ENCODE measurements at places on chromosomes 2 and 18.

GRCh38 chr2:200476836-200477235, 33.0 kb downstream of the KCTD18 start:
- no peak for DNase-seq

DNA sequence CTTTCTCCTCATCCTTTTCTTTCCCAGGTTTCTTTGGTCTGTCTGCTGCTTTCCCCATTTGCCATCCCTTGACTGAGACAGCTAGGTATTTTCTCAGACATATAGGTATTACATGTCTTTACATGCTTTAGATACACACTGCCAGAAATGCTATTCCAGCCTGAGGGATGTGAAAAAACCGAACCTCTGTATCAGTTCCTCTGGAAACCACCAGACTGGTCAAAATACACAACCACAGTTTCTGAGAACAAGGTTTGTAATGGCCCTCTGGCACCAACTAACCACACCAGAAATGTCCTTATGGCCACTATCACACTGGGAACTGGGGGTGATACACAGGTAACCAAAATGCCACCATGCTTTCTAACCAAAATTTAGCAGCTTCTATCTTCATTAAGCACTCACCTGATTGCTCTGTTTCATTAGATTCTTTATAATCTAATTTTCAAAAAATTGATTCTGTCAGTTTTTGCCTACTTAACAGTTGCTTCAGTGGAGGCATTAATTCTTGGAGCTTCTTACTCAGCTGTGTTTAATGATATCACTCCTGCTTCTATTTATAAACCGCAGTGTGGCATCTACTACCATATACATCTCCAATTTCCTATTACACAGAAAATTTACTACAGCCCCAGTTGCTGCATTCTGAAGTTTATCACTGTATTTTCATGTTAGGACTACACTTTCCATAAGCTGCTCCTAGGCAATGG, 243.5 kb downstream of the WDPCP start:
- no peak for DNase-seq

DNA sequence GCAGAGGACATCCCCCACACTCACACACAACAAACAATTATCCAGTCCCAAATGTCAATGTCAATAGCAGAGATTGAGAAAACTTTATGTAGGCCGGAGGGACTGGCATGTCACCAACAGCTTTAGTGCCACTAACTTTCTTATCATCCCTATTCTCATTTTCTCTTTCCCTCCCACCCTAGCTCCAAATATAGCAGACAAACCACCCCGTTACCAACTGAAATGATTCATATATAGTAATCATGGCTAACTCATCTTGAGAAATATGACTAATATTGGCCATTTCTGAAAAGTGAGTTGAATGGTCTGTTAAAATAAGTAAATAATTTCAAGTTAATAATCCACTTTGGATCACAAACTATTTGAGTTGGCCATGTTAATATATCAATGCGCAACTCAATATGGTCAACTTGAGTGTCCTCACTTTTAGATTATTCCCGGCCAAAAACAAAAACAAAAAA, 242.1 kb upstream of the RND3 start:
- DNase-seq, result no peak

DNA sequence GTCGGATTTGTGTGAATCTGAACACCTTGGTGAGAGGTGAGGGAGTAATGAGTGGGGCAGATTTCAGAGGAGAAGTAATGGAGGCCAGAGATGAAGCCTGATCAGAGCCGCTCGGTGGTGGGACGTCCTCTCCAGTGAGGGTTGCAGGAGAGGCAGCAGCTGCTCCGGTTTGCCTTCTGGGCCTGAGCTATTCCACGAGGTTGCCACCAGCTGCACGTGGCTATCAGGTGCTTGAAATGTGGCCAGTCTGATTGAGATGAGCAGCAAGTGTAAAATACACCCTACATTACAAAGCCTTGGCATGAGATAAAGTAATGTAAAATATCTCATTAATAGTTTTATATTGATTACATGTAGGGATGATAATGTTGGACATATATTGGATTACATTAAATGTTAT, 10.8 kb upstream of the EFHD1 start:
- DNase-seq, result no peak

GRCh38 chr2:135086222-135086621, 34.1 kb downstream of the RAB3GAP1 start:
- no peak for DNase-seq

DNA sequence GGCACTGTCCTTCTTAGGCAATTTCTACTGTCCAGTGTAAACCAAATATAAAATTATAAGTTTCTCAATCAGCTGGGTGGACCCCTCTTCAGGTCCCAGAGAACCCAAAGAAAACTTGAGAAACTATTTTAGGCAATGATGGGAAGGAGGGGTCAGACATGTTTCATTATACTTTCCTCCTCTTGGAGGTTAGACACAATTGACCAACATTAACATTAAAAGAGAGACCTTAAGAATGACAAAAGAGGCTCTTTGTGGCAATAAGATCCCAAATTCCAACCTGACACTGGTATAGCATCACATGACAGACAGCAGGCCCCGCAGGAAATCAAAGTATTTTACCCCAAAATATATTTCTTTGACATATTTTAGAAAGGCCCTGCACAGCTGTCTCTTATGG, 73.1 kb downstream of the LRRTM1 start:
- DNase-seq, result no peak

DNA sequence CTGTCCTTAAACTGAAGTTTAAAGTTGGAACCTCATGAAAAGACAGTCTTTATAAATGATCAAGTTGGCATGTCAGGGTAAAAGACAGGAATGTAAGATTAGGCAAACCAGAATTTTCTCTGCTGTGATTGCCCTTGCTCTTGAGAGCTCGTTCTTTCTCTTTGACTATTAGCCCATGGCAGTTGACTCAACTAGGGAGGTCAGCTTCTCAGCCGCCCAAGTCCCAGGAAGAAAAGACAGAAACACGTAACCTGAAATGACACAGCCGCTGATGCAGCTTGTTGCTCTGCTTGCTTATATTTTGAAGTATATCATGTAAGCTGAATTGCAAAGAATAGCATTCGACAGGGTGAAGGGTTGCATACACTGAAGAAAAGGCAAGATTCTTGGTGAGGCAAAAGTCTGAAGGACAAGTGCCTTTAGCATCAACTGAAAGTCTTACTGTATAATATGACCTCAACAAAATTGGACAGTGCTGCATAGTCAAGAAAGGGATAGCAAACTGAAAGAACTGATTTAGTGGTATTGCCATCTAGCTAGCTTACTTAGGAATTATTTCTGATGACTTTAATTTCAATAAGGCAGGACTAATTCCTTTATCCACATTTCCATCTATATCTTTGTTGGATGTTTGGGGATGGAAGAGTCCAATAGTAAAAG, 54.7 kb downstream of the ARHGAP15 start:
- no peak for DNase-seq

GRCh38 chr18:63578357-63578958, 8.7 kb upstream of the SERPINB13 start:
- DNase-seq, result no peak

DNA sequence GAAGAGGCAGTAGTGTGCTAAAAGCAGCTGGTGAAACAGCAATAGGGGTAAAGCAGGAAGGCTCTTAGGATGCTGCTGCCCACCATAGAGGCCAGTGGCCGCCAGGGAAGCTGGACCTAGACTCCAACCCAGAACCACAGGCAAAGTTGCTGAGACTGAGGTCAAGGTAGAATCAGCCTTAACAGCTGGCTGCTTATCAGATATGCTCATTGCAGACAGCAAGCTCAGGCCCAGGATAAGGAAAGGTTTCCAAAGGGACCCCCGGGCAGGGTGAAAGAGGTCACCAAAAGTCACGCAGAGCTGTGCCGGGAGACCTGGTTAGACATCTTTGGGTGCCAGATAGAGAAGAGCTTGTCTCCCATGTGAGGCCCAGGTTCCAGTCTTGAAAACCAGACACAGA, 42.9 kb upstream of the EPG5 start:
- no peak for DNase-seq

- DNase-seq, result no peak
Measured at GRCh38 chr2:10771786-10772185, 40.8 kb downstream of the PDIA6 start.

DNA sequence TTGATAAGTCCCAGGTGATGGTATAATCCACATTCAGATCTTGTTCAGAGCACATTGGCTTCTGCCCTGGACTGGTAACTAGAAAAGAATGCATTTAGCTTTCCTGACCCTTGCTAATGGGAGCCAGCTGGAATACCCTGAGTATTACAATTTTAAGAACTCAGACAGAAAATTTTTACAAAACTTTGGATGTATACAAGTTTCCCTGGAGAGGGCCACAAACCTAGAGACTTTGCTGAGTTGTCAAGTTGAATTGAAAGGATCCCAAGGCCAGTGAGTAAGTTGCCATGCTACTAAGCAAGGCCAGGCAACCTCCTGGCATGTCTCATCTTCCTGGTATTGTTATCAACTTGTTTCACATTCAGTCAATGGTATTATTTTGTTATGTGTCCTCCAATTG, 20.0 kb upstream of the NABP1 start:
- no peak for DNase-seq

- DNase-seq, result no peak
Measured at GRCh38 chr2:63654959-63655358, 66.2 kb downstream of the MDH1 start.

DNA sequence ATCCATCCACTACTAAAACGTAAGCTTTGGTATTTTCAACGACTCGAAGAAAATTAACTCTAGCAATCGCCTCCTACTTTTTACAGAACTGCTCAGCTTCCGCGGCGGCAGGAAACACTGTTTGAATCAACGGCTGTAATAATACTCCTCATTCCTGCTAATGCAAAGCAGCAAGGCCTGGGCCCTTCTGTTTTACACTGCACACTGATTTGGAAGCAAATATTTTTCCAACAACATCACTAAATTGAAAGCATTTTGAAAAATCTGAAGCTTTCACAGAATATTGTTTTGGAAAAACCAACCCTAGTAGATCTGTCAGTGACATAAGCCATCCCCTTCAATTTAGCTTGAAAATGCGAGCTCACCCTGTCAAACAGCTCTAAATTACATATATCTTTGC, 261.2 kb downstream of the TXNL1 start:
- no peak for DNase-seq

DNA sequence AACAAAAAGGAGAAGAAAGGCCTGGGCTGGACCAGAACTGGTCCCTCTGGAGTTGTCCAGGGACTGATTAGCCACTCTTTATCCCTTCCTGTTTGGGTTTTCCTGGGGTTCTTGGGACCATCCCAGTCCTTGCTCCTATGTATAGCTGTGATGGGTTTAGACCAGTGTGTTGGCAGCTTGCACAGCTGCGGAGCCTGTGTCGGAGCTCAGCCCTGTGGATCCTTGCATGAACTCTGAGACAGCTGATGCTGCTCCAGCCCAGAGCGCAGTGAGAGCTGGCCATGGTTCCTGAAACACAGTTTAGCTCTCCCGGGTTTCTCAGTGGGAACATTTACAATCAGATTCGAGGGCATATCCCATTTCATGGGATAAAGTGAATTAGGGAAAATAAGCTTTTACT, 16.9 kb downstream of the IMPA2 start:
- DNase-seq, result no peak

- DNase-seq, result no peak
Measured at GRCh38 chr2:66538291-66538690, 103.4 kb downstream of the MEIS1 start.

- DNase-seq, result no peak
Measured at GRCh38 chr2:127407661-127408003, 10.6 kb upstream of the PROC start.

DNA sequence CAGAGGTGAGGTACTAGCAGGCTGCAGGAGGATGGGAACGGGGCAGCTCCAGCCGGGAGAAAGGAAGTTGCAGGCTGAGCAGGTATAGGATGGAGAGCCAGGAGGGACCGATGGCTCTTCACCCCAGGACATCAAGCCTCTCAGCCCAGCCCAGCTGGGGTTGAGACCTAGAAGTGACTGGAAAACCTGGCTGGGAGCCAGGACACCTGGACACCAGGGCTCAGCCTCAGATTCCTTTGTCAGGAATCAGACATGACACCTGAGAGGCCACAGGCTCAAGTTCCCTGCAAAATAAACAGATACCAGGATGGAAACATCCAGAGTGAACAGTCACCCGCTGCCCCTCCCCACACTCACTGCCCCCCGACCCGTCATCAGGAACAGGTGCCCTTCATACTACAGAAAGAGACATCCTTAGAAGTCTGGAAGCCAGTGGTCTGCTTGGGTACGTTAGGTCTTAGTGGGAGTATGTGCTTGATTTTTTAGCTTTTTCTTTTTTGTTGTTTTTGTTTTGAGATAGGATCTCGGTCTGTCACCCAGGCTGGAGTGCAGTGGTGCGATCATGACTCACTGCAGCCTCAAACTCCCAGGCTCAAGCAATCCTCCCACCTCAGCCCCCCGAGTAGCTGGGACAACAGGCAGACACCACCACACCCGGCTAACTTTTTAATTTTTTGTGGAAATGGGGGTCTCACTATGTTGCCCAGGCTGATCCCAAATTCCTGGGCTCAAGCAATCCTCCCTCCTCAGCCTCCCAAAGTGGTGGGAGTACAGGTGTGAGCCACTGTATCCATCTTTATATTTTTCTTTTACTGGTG, 95.7 kb upstream of the STPG4 start:
- no peak for DNase-seq

DNA sequence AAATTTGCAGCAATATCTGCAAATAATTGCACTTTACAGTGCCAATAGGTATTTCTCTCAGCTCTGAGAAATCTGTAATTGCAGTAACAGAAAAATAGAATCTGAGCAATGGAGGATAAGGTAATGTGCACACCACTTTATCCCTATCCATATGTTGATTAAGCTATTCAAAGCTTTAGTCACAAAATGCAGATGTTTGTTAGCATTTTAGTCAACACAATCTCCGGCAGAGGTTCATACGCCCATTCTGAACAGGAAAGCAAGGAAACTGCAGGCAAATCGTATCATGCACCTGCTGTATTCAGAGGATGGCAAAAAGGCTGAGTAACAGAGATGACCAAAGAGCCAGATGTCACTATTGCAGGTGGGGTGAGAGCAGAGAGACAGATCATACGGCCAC, 566.2 kb upstream of the CDH2 start:
- DNase-seq, result no peak

DNA sequence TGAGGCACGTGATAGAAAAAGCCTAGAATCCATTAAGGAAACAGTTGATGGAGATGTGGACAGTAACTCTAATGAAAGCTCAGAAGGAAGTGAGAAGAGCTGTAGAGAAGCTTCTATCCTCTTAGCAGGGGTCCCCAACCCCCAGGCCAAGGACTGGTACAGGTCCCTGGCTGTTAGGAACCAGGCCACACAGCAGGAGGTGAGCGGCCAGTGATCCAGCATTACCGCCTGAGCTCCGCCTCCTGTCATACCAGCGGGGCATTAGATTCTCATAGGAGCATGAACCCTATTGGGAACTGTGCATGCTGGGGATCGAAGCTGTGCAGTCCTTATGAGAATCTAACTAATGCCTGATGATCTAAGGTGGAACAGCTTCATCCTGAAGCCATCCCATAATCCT, 8.7 kb upstream of the IMP4 start:
- no peak for DNase-seq

- DNase-seq, result no peak
Measured at GRCh38 chr2:176614049-176614448, 344.8 kb downstream of the MTX2 start.

DNA sequence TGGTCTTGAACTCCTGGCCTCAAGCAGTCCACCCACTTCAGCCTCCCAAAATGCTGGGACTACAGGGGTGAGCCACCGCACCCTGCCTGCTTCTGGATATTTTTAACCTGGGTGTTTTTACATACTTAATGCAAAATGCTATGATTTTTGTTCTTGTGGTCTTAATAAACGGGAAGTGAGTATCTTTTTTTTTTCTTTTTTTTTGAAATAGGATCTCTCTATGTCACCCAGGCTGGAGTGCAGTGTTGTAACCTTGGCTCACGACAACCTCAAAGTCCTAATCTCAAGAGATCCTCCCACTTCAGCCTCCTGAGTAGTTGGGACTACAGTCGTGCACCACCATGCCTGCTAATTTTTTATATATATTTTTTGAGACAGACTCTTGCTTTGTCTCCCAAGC, 19.2 kb upstream of the ASXL2 start:
- DNase-seq, result no peak
